ENCODE measurements at places on chromosomes 12 and 14. TPM values are rescaled to one million over a fixed set of nuclear protein-coding genes. Genes with fewer than 3 reads are reported as not detected.

- no peak for DNase-seq
Observed at GRCh38 chr14:36514278-36515104, 5.5 kb downstream of the NKX2-1 start.

STAC3 gene
- total RNA-seq, result 0.94 TPM

HOXC6 gene
- total RNA-seq, result 0.43 TPM

GRCh38 chr14:83255727-83256090, 1722.1 kb upstream of the SEL1L start:
- DNase-seq, result no peak

DNA sequence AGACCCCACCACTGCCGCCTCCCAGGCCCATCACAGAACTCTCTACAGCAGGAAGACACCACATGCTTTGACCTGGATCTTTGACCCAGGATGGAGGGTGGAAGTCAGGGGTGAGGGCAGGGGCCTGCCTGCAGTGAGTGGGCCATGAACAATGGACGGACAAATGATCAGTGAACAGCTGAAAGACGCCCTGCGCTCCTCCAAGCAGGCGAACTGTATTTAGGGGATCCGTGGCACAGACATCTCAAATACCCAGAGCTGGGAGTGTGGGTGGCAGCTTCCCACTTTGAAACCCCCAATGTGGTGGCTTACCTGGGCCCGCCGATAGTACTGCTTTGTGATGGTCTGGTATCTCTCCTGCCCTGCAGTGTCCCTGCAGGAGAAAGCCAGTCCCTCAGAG, 8.7 kb upstream of the GPX2 start:
- no peak for DNase-seq

GRCh38 chr14:51869411-51870100, 9.1 kb downstream of the GNG2 start:
- DNase-seq, result no peak

MORN3 gene
- 0.08 TPM for total RNA-seq

DNA sequence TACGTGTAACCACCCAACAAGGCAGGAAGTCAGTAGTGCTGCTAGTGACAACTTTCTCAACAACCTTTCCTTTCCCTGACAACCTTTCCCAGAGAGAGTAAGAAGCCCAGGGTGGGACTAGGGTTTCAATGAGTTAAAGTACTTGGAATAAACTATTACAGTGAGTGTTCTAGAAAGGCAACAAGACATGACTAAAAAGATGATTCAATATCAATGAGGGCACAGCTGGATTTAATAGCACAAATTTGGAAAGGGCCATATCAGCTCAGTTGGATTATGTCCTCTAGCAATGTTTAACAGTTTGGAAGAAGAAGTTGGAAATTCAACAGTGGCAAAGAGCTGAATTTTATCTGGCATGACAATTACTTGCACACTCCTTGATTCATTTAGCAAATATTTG, 90.4 kb upstream of the GRIN2B start:
- no peak for DNase-seq

GRCh38 chr14:91754819-91755218, 22.9 kb upstream of the CATSPERB start:
- no peak for DNase-seq

DNA sequence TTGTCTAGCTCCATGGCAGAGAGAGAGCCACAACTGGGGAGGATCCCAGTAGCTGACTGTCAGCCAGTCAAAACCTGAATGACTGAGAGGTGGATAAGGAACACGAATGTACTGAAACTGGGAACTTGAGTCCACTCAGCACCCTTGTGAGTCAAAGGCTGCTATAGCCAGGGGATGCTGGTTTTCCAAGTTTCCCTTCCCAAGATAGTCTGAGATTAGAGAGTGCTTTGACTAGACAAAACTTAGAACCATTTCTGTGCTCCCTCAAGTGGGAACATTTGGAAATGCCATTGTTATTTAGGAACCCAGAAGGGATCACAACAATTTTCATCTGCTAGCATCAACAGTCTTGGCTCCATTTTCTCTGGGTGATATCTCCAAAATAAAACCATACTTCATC, 4.0 kb downstream of the PRKAG1 start:
- DNase-seq, result no peak

- no peak for DNase-seq
Observed at GRCh38 chr12:68750506-68750905, 4.5 kb downstream of the SLC35E3 start.

All from cardiac septum (tissue), 1 donor.